ENCODE measurements at places on chromosomes 1 and 21. TPM values are rescaled to one million over a fixed set of nuclear protein-coding genes. Genes with fewer than 3 reads are reported as not detected.

- no peak overlapping the region for H3K27ac ChIP-seq
Measured at GRCh38 chr1:202311875-202312635, 29.7 kb downstream of the UBE2T start.

Gene SPRR5
- not detected for total RNA-seq

GRCh38 chr1:235702412-235702811 lies 52.8 kb upstream of the GNG4 start:
- DNase-seq: no peak
- H3K36me3 ChIP-seq: no peaks in the 10 kb centered on the region
- H3K4me3 ChIP-seq: no peak overlapping the region
- no peaks in the 10 kb centered on the region for H3K4me1 ChIP-seq
- no peak overlapping the region for H3K27ac ChIP-seq

GRCh38 chr1:63794939-63795378 lies 21.1 kb downstream of the ROR1 start:
- no peaks in the 10 kb centered on the region for H3K27me3 ChIP-seq
- no peaks in the 10 kb centered on the region for H3K36me3 ChIP-seq
- no peak overlapping the region for H3K27ac ChIP-seq
- H3K4me1 ChIP-seq: no peaks in the 10 kb centered on the region
- DNase-seq: no peak

DNA sequence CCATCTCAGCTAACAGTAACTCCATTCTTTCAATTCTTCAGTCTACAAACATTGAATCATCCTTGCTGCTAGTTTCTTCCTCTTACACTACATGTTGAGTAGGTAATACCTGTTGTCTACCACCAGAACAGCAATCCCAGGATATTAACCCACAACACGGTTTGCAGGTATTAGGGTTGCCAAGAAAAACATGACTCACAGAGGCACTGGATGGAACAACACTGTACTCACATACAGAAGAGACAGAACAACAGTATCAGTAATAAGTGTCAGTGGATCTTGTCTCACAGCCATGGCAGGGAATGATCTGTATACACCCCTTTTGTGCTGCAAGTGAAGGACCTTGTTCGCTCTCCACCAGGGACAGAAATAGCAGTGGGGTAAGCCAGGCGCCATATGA lies 212.1 kb downstream of the GPR52 start:
- DNase-seq: no peak
- H3K4me3 ChIP-seq: no peak overlapping the region
- H3K4me1 ChIP-seq: no peaks in the 10 kb centered on the region
- H3K27ac ChIP-seq: no peak overlapping the region

DNA sequence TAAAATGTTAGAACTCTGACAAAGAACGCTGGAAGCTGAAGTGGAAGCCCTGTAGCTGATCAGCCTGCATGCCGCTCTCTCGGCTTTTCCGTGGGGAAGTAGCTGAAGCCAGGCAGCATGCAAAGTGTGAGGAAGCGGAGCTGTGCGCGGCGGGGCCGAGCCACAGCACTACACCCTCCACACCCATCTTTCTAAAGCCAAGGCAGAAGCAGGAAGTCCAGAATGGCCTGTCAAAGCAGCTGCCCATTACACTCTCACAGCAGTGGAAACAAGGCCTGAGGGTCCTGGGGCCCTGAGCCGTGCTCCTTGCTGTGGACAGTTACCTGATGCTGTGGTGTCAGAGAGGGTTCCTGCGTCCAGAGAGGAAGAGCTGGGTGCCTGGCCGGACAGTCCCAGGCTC lies 69.6 kb downstream of the UBR4 start:
- H3K4me1 ChIP-seq: no peaks in the 10 kb centered on the region
- no peak overlapping the region for H3K27ac ChIP-seq
- DNase-seq: no peak
- H3K27me3 ChIP-seq: no peaks in the 10 kb centered on the region
- no peak overlapping the region for H3K4me3 ChIP-seq

GRCh38 chr1:37515185-37516034 lies 844 bp upstream of the MEAF6 start:
- no peaks in the 10 kb centered on the region for H3K36me3 ChIP-seq
- peaks cover 7% of the 10 kb centered on the region for H3K4me1 ChIP-seq
- H3K4me3 ChIP-seq: peak overlapping the region; percentile 74
- H3K27ac ChIP-seq: peak overlapping the region; percentile 96

DNA sequence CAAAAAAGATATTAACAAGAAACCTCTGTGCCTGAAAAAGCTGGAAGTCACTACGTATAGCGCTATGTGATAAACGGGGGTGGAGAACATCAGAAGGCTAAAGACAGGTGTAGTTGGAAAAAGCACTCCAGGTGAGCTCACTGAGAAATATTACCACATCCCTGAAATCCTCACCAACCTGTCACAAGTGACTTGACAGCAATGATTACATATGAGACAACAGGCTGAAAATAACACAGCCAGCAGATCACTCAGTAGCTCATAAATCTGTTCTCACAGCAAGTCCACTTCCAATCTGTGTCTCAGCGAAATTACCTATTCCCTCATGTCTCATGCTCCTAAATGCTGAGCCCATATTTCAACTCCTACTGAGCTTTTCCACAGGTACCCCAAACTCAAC lies 120.5 kb downstream of the UBR4 start:
- no peaks in the 10 kb centered on the region for H3K27me3 ChIP-seq
- H3K4me3 ChIP-seq: no peak overlapping the region
- H3K27ac ChIP-seq: no peak overlapping the region
- H3K4me1 ChIP-seq: no peaks in the 10 kb centered on the region
- DNase-seq: no peak

Gene AVPR1B
- 0.62 TPM for total RNA-seq

DNA sequence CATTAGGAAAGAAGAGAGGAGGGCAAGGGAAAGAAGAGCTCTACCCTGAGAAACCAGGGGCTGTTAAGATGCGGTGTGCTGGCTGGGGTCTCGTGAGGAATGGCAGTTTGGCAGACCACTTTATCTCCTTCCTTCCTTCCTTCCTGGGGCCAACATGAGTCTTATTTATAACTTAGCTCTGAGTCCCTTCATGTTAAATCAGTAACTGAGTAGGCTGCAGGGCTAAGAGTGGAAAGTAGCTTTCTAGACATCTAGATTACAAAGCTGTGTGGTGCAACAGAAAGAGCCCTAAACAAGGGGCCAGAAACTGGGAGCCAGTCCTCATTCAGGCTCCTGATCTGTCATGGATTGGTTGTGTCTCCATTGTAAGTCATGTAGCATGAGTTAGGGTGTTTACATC lies 135.4 kb upstream of the DUSP10 start:
- H3K27ac ChIP-seq: no peak overlapping the region
- H3K36me3 ChIP-seq: no peaks in the 10 kb centered on the region
- no peaks in the 10 kb centered on the region for H3K27me3 ChIP-seq
- DNase-seq: no peak

GRCh38 chr1:30909365-30910068 lies 959 bp upstream of the SDC3 start:
- H3K36me3 ChIP-seq: no peaks in the 10 kb centered on the region
- no peaks in the 10 kb centered on the region for H3K27me3 ChIP-seq
- DNase-seq: no peak
- H3K4me1 ChIP-seq: no peaks in the 10 kb centered on the region

Gene SCMH1
- total RNA-seq: 105 TPM

Data from uterus (tissue), 4 donors.